Naive thymus-derived CD8-positive, alpha-beta T cell (primary cell): ENCODE measurements at places on chromosomes 1 and 21. TPM values are rescaled to one million over a fixed set of nuclear protein-coding genes. Genes with fewer than 3 reads are reported as not detected.

- H3K4me1 ChIP-seq, result no peaks in the 10 kb centered on the region
- no peak overlapping the region for H3K27ac ChIP-seq
- peaks cover 9% of the 10 kb centered on the region for H3K36me3 ChIP-seq
- DNase-seq, result no peak
- peaks cover 21% of the 10 kb centered on the region for H3K27me3 ChIP-seq
Measured at GRCh38 chr1:178407655-178408054, 89.1 kb downstream of the CLEC20A start.

- no peaks in the 10 kb centered on the region for H3K36me3 ChIP-seq
- no peaks in the 10 kb centered on the region for H3K4me1 ChIP-seq
- peak overlapping the region; percentile 61 for H3K4me3 ChIP-seq
- H3K27me3 ChIP-seq, result peaks cover 38% of the 10 kb centered on the region
Measured at GRCh38 chr1:16026723-16027484, 5.1 kb downstream of the CLCNKA start.

DNA sequence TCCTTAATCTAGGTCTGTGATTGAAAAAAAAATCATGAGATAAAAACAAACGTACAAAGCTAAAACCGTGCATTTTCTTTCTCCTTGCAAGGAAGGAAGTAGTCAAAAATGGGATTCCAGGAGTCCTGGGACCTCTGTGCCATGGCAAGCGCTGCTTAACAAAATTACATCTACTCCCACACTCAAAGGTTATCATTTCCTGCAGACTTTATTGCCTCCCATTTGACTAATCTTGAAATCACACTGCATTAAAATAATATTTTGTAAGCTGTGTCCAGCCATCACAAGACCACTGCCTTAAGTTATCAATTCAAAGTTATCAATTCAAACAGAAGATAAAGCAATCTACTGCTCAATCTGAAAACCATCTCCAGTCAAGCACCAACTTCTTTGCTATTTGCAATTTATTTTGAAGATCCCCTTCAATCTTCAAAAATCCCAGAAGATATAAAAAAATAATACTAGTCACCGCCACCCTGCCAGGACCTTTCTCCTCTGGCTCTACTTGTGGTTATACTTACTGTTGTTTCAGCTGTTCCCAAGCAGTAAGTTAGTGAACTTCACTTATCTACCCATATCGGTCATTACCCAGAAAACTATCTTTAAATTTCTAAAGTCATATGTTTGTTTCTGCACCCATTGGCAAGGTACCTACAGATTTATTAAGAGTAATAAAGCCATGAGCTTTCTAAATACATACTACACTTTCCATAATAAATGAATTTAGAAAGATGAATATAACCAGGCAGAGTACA is 38.1 kb upstream of the RAP1GAP start:
- no peaks in the 10 kb centered on the region for H3K4me1 ChIP-seq
- no peak overlapping the region for H3K4me3 ChIP-seq
- no peak for DNase-seq
- H3K27ac ChIP-seq, result no peak overlapping the region

GRCh38 chr1:185843986-185844385 is 109.8 kb downstream of the HMCN1 start:
- H3K4me1 ChIP-seq, result no peaks in the 10 kb centered on the region
- H3K27me3 ChIP-seq, result peaks cover 5% of the 10 kb centered on the region

- peak overlapping the region; percentile 52 for H3K27ac ChIP-seq
- H3K36me3 ChIP-seq, result peaks cover 16% of the 10 kb centered on the region
- no peaks in the 10 kb centered on the region for H3K4me1 ChIP-seq
- H3K27me3 ChIP-seq, result no peaks in the 10 kb centered on the region
Measured at GRCh38 chr1:160354388-160354985, 11.3 kb downstream of the NCSTN start.

DNA sequence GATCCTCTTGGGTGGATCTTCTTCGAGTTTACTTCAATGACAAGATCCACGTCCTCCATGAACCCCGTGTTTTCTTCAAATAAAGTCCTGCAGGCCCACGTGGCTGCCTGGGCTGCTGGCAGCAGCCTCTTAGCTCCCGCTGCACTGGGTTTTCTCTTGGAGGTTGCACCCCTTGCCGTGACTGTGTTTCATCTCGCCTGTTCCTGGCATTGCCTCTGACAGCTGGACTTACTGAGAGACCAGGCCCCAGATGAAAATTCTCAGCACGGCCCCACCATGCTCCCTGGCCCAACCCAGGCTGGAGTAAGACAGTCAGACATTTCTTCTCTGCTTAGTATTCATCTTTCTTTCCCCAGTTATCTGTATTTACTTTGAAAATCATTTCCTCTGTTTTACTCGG is 274.8 kb upstream of the RUNX1 start:
- H3K27me3 ChIP-seq, result no peaks in the 10 kb centered on the region
- no peaks in the 10 kb centered on the region for H3K36me3 ChIP-seq
- H3K4me3 ChIP-seq, result no peak overlapping the region
- H3K27ac ChIP-seq, result no peak overlapping the region
- no peak for DNase-seq

GRCh38 chr1:166193057-166193698 is 26.4 kb upstream of the FAM78B start:
- no peaks in the 10 kb centered on the region for H3K4me1 ChIP-seq
- no peak overlapping the region for H3K27ac ChIP-seq
- H3K27me3 ChIP-seq, result peaks cover 12% of the 10 kb centered on the region
- no peaks in the 10 kb centered on the region for H3K36me3 ChIP-seq

DNA sequence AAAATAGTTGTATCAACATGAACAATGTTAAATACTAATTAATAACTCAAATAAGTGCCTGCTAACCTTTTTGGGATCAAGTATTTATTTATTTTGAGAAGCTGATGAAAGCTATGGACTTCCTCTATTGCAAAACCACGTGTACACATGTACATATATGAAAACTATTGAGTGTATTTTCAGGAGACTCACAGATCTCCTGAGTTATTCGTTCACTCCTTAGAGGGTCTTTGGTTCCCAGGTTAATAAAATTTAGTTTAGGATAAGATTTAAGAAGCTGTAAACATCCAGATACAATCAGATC is 130.5 kb downstream of the DISC1 start:
- H3K27ac ChIP-seq, result no peak overlapping the region
- no peaks in the 10 kb centered on the region for H3K27me3 ChIP-seq
- DNase-seq, result no peak
- H3K4me3 ChIP-seq, result no peak overlapping the region

GRCh38 chr1:55575571-55576279 is 360.6 kb upstream of the USP24 start:
- H3K27ac ChIP-seq, result no peak overlapping the region
- no peaks in the 10 kb centered on the region for H3K36me3 ChIP-seq
- no peak for DNase-seq
- peaks cover 7% of the 10 kb centered on the region for H3K27me3 ChIP-seq
- H3K4me3 ChIP-seq, result no peak overlapping the region

DNA sequence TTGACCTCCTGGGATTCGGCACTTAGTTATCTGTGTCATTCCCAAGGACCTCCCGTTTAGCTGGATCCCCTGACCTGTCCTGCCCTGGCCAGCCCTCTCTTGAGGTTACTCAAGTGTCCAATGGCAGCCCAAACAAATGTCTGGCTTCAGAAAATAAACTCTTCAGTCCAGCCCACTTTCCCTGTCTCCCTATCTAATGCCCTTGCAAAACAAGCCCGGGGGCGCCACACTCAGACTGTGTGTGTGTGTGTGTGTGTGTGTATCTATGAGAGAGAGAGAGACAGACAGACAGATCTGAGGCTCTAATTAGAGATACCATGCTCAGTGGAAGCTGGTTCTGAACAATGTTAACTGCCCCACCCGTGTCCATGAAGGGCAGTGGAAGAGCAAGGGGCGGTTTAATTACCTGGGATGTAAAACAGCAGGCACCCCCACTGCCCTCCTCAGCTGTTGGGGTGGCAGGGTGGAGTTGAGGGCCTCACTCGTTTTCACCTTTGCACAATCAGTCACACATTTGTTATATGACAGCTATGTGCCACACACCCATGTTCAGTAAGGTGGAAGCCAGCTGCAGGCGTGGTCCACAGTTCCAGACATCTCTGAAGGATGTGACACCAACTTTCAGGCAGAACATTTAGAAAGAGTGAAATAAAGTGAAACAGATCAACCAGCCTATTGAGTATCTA is 57.4 kb downstream of the B3GALT5 start:
- H3K36me3 ChIP-seq, result no peaks in the 10 kb centered on the region
- no peak overlapping the region for H3K4me3 ChIP-seq
- no peak overlapping the region for H3K27ac ChIP-seq

GSTM5 gene
- total RNA-seq, result not detected

CAMK2N1 gene
- total RNA-seq, result 5.6 TPM

CFHR2 gene
- total RNA-seq, result not detected

SHE gene
- not detected for total RNA-seq

PRKAA2 gene
- not detected for total RNA-seq
